NT2/D1 (cell line): ENCODE measurements at places on chromosomes 5 and 9.

DNA sequence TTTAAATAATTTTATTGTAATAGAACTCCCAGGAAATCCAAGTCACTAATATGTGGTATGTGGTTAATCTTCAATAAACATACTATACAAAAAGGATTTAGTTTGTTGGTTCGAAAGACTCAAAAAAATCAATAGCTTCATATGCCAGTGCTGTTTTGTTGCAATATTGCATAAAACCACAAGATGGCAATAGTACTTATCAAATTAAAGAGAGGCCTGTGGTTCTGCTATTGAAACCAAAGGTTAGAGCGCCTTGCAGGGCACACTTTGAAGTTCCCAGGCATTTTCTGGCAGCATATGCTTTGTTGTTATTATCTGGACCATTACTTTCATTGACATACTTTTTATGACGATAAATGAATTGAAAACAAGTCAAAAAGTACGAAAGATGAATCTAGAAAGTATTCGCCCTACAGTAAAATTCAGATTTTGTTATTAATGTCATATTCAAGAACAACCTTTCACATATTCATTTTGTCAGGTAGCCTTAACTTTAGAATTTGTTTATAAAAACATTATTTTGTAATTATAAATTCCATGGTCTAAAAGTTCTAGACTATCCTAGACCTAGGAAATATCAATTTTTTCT is 316.3 kb downstream of the MCTP1 start:
- peak; percentile 33 for DNase-seq

GRCh38 chr9:136052991-136053756 is 41.9 kb downstream of the NACC2 start:
- no peak for DNase-seq

DNA sequence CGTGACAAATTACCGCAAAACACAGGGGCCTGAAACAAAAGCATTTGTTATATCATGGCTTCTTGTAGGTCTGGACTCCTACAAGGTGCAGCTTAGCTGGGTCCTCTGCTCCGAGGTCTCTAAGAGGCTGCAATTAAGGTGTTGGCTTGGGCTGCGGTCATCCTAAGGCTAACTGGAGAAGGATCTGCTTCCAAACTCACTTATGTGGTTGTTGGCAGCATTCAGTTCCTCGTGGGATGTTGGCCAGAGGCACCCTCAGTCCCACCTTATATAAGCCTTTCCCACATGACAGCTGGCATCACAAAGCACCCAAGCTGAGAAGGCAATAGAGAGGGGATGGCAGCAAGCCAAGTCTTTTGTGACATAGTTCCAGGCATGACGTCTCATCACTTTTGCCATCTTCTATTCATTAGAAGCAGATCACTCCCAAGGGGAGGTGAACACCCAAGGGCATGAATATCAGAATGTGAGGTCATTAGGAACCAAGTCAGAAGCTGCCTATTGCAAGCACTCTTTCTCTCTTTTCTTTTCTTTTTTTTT is 47.9 kb upstream of the ZBTB43 start:
- no peak for DNase-seq

DNA sequence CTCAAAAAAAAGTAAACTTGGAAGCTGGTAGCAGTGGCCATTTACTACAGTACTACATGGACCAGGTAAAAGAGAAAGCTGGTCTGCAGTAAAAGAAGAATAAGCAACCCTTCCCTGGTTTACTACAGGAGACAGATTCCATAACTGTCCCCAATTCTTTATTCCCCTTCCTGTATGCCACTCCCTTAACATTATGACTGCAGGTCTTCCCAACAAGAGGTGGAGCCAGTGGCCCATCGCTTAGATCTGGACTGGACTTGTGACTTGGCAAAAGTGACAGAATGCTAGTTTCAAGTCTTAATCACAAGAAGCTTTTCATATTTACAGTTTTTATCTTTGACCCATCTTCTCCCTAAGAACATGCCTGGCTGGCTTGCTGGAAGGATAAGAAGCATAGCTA is 42.6 kb upstream of the SLC12A2 start:
- DNase-seq, result no peak

DNA sequence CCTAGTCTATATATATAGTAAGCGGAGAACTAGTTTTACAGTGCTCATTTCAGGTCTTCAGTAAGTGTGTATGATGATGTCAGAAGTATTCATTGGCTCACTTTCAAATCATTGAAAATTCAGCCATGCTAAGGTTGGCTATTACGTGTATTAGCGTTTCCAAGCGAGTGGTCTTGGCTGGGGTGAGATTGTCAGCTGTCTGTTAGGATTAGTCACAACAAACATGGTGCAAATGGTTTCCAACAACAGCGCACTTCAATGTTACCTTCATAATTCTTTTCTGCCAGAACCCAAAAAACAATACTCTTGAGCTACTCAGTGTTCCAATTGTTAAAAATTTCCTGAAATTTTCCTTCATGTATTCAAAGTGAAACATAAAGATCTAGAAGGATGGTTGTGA is 283.0 kb downstream of the AOPEP start:
- DNase-seq, result no peak

- no peak for DNase-seq
Observed at GRCh38 chr5:140351609-140352334, 5.4 kb upstream of the HBEGF start.

GRCh38 chr5:39177631-39177964 is 41.8 kb downstream of the FYB1 start:
- DNase-seq, result no peak

- no peak for DNase-seq
Observed at GRCh38 chr9:135062254-135062653, 25.2 kb upstream of the OLFM1 start.

GRCh38 chr9:127903557-127904475 is 4.4 kb upstream of the ST6GALNAC6 start:
- DNase-seq, result peak; percentile 72

GRCh38 chr5:134037160-134037559 is 32.4 kb upstream of the VDAC1 start:
- no peak for DNase-seq

GRCh38 chr9:111098093-111098492 is 59.8 kb upstream of the LPAR1 start:
- no peak for DNase-seq

GRCh38 chr9:12930906-12931305 is 156.1 kb downstream of the LURAP1L start:
- no peak for DNase-seq

- no peak for DNase-seq
Observed at GRCh38 chr9:89173072-89173471, 5.5 kb downstream of the SHC3 start.
